ENCODE measurements at places on chromosomes 5 and 9.

- no peak for DNase-seq
Measured at GRCh38 chr9:92324431-92324830, 719 bp downstream of the NOL8 start.

DNA sequence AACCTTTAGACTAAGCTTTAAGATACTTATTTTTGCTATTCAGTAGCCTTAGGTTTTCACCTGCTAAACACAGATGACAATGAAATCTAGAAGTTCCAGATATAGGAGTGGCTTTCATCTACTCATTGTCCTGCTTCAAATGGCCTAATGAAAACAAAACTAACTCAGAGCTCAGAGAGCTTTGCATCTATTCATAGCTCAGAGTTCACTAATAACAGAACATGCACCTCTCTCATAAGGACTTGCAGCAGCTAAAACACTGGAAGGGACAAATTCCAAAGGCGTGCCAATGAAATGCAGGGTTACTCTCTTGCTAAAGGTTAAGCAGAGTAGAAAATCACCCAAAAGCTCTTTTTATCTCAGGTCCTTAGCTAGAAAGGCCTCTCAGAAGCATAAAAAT is 29.0 kb downstream of the SLC31A2 start:
- DNase-seq, result no peak

DNA sequence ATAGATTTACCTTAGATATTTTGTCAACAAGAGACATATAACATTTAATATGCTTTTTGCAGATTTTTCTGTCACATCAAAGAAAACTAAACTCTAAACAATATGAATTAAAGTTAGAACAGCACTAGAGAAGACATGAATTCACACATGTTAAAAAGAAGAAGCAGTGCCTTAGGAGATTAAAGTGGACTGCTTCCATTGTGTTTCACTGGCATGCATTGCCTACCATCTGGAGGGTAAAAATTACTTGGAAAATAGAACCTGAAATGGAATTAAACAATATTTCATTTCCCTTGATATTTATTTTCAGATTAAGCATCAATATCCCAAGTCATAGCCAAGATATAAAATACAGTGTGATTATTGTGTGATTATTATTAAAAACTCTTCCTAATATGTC is 319.4 kb upstream of the CDH18 start:
- no peak for DNase-seq

- no peak for DNase-seq
Measured at GRCh38 chr5:117246424-117246823, 671.8 kb upstream of the SEMA6A start.

- peak; percentile 43 for DNase-seq
Measured at GRCh38 chr5:112923148-112923917, 1.3 kb upstream of the REEP5 start.

DNA sequence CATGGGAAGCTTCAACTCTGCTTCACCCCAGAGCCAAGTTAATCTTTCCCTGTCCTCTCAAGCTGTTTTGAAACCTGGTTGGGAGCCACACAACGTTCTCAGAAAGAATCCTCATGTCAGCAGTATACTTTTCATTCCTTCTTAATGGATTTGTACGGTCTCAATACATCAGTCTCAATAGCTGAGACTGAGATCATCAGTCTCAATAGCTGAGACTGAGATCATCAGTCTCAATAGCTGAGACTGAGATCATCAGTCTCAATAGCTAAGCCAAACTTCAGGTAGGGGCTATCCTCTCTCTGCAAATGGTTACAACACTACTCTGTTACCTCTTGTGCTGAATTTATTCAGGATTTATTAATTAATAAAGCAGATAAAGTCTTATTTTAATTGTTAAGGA is 1317.4 kb upstream of the CDH9 start:
- DNase-seq, result no peak

- no peak for DNase-seq
Measured at GRCh38 chr9:106526716-106527204, 336.2 kb upstream of the ZNF462 start.

All from activated T-cell treated with anti-CD3 and anti-CD28 coated beads, Interleukin-2, amount 50 U/mL, for 24 hours (primary cell).